IMR-90 (cell line): ENCODE measurements at places on chromosomes 6 and 20. TPM values are rescaled to one million over a fixed set of nuclear protein-coding genes. Genes with fewer than 3 reads are reported as not detected.

DNA sequence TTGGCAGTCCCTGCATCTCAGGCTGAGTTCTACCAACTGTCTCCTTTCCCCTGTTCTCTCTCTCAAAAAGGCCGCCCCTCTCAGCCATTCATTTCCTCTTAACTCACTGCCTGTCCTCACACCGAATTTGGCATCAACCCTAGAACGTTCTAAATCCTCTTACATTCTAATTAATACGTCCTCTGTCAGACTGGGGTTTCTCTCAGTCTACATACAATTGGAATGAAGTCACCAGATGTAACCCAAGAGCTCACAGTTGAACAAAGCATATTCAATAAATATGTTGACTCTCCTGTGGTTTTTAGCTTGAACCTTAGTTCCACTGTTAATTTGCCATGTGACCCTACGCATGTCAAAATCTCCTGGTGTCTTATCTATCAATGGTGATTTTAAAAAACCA lies 269.6 kb downstream of the CLIC5 start:
- no peak overlapping the region for H3K27ac ChIP-seq
- peaks cover 8% of the 10 kb centered on the region for H3K27me3 ChIP-seq
- peaks cover 2% of the 10 kb centered on the region; the same call in 1 of the 2 replicates for H3K4me1 ChIP-seq
- no peaks in the 10 kb centered on the region for H3K36me3 ChIP-seq
- H3K4me3 ChIP-seq = no peak overlapping the region

- H3K36me3 ChIP-seq = peaks cover 77% of the 10 kb centered on the region
- no peak overlapping the region for H3K4me3 ChIP-seq
- H3K27me3 ChIP-seq = no peaks in the 10 kb centered on the region
- no peak for DNase-seq
Measured at GRCh38 chr20:63285636-63286615, 7.1 kb upstream of the COL20A1 start.

CTAGE9 gene
- polyA plus RNA-seq = not detected in 2 replicates

ALDH5A1 gene
- 0.46 and 0.48 TPM in 2 replicates for polyA plus RNA-seq

TRDN gene
- polyA plus RNA-seq = not detected in 2 replicates

WFDC5 gene
- not detected in 2 replicates for polyA plus RNA-seq
